ENCODE measurements at places on chromosomes 13 and 19.

- H3K4me3 ChIP-seq, result no peak overlapping the region
- H3K36me3 ChIP-seq, result no peaks in the 10 kb centered on the region
- H3K27ac ChIP-seq, result no peak overlapping the region
- DNase-seq, result no peak
These were observed 5.6 kb upstream of the TEX29 start for GRCh38 chr13:111314852-111315251.

- no peaks in the 10 kb centered on the region for H3K36me3 ChIP-seq
- peaks cover 16% of the 10 kb centered on the region for H3K27me3 ChIP-seq
- no peak for DNase-seq
- no peak overlapping the region for H3K27ac ChIP-seq
- no peak overlapping the region for H3K4me3 ChIP-seq
These were observed 3.8 kb upstream of the TM6SF2 start for GRCh38 chr19:19276851-19277250.

GRCh38 chr13:73622381-73622780 lies 511.8 kb downstream of the KLF12 start:
- H3K36me3 ChIP-seq, result no peaks in the 10 kb centered on the region
- DNase-seq, result no peak
- no peak overlapping the region for H3K4me3 ChIP-seq
- no peaks in the 10 kb centered on the region for H3K27me3 ChIP-seq
- no peaks in the 10 kb centered on the region for H3K4me1 ChIP-seq
- H3K27ac ChIP-seq, result no peak overlapping the region

DNA sequence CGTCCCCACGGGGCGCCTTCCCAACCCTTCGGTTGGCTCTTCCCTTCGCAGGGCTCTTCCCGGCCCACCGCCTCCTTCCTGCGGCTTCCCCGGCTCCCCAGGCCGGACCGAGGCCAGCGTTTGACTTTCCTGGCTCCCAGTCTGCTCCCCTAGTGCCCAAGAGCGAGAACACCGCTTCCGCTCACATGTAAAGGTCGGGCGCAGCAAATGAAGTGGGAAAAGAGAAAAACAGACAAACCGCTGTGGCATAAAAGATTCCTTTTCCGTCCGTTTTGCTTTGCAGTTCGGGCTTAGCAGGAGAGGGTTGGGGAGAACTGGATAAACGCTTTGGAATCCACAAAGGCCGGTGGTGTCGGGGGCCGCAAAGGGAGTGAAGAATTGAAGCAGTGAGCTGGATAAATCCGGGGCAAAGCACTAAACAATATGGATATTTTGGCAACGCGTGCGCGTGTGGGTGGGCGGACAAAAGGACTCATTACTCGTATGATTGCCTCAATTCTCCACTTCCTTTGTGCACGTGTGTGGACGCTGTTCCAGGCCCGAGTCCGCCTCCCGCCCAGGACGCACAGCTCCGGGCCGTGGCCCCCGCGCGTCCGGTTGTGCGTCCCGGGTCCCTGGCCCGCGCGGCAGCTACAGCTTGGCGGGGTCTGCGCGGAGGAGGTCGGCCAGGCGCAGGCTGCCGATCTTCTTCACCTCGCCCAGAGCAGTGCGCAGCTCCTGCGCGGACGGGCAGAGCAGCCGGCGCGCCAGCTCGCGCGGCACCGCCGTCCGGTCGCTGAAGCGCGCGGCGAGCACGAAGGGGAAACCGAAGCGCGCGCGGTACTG lies 8.6 kb upstream of the CDX2 start:
- no peaks in the 10 kb centered on the region for H3K36me3 ChIP-seq
- DNase-seq, result no peak
- peaks cover 92% of the 10 kb centered on the region for H3K27me3 ChIP-seq
- peak overlapping the region; percentile 61 for H3K4me3 ChIP-seq
- H3K27ac ChIP-seq, result peak overlapping the region; percentile 84

DNA sequence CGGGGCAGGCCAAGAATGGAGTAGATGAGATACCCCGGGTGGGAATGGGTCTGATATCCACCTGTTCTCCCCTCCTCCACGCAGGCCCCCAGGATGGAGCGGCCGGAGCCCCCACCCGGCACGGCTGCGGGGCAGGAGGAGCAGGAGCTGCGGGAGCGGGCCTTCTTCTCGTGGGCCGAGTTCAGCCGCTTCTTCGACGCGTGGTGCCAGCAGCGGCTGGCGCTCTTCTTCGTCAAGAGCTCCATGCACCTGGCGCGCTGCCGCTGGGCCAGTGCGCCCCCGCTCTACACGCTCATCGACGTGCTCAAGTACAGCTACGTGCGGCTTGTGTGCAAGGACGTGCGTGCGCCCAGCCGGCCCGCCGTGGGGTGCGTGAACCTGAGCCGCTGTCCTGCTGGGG lies 1.2 kb downstream of the ZSWIM9 start:
- H3K4me3 ChIP-seq, result no peak overlapping the region
- no peak overlapping the region for H3K27ac ChIP-seq
- H3K4me1 ChIP-seq, result peaks cover 17% of the 10 kb centered on the region
- H3K36me3 ChIP-seq, result no peaks in the 10 kb centered on the region
- no peak for DNase-seq
- H3K27me3 ChIP-seq, result no peaks in the 10 kb centered on the region

DNA sequence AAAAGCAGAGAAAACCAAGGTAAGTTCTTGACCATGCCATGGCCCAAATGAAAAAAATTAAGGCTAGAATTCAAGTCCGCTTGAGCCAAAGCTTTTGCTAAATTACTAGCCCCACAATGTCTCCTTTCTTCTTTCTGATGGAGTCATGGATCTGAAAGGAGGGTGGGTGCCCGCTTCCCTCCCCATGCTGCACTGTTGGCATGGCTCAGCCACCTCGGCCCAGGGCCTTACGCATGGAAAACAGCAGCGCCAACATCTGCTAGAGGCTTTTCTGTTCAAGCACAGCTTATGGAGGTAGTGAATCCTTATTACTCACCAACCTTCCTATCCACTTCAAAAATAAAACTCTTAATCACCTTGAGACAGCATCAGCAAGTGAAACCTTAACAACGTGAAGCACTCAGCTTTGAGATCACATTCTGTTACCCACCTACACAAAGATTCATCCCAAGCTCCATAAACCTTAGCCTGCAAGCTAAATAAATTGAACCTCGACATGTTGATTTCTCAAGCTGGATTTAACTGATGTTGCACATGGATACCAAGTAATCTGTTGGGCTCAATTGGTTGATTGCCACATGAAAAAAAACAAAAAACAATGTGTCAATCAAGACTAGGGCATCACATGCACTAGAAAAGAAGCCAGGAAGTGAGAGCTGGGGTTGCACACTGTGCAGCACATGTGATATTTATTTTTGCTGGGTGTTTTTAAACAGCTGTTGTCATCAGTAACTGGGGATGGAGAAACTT lies 43.4 kb downstream of the TPT1 start:
- H3K36me3 ChIP-seq, result no peaks in the 10 kb centered on the region
- H3K27me3 ChIP-seq, result peaks cover 16% of the 10 kb centered on the region

GRCh38 chr13:43785650-43786471 lies 911 bp downstream of the ENOX1 start:
- peak overlapping the region; percentile 83 for H3K27ac ChIP-seq
- H3K27me3 ChIP-seq, result peaks cover 41% of the 10 kb centered on the region
- H3K4me3 ChIP-seq, result peak overlapping the region; percentile 49
- peaks cover 29% of the 10 kb centered on the region for H3K4me1 ChIP-seq

DNA sequence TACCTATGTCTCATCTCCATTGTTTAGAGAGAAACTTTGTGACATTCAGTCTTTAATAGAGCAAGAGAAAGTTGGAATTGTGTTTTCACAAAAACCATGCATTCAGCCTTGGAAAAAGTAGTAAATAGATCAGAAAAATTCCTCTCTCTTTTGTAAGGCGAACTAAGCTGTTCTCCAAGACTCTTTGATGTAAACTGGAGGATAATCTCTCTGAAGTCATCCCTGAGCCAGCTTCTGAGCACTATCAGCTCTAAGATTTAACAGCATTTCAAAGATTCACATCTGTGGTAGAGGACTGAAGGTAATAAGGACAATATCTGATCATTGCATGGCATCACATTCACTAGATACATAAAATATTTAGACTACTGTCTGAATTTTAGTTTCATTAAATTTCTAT lies 904.6 kb upstream of the ATXN8OS start:
- H3K27ac ChIP-seq, result no peak overlapping the region
- no peak overlapping the region for H3K4me3 ChIP-seq
- no peaks in the 10 kb centered on the region for H3K4me1 ChIP-seq
- DNase-seq, result no peak
- no peaks in the 10 kb centered on the region for H3K36me3 ChIP-seq
- H3K27me3 ChIP-seq, result no peaks in the 10 kb centered on the region

GRCh38 chr13:49584771-49585182 lies 581 bp downstream of the RCBTB1 start:
- DNase-seq, result no peak
- H3K4me1 ChIP-seq, result peaks cover 20% of the 10 kb centered on the region
- peak overlapping the region; percentile 87 for H3K4me3 ChIP-seq
- no peaks in the 10 kb centered on the region for H3K27me3 ChIP-seq
- H3K27ac ChIP-seq, result peak overlapping the region; percentile 81
- no peaks in the 10 kb centered on the region for H3K36me3 ChIP-seq

- H3K27ac ChIP-seq, result no peak overlapping the region
- DNase-seq, result no peak
- H3K4me3 ChIP-seq, result no peak overlapping the region
These were observed 18.0 kb upstream of the IGFL4 start for GRCh38 chr19:46058778-46059177.

DNA sequence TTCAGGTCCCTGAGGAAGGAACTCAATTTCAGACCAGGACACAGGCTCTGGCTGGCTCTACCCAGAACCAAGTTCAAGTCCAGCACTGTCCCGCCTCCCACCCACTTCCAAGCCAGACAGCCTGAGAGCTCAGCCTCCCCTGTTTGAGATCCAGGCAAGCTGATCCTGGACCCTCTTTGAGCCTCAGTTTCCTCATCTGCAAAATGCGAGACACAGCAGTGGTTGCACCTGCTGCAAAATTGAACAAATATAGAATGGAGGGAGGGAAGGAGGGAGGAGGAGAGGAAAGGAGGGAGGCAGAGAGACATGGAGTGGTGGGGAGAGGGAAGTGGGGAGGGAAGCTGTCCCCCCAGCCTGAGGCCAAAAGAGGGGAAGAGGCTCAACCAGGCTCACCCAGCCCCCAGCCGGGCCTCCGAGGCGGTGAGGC lies 751 bp downstream of the TMEM221 start:
- peaks cover 8% of the 10 kb centered on the region for H3K4me1 ChIP-seq
- DNase-seq, result no peak
- H3K36me3 ChIP-seq, result no peaks in the 10 kb centered on the region
- peaks cover 12% of the 10 kb centered on the region for H3K27me3 ChIP-seq

GRCh38 chr19:44698492-44699201 lies at the start of gene CEACAM16:
TSS of gene CEACAM16 (plus strand) at chr19:44699151. CDS start at chr19:44701457, 2,306 bp downstream.
- no peak within 1 kb of the TSS for H3K27ac ChIP-seq
- DNase-seq, result peak; percentile 53
- H3K4me3 ChIP-seq, result no peak within 1 kb of the TSS

- no peak for DNase-seq
- H3K4me3 ChIP-seq, result no peak overlapping the region
- H3K36me3 ChIP-seq, result no peaks in the 10 kb centered on the region
These were observed 2.5 kb downstream of the ZNF430 start for GRCh38 chr19:21022996-21023395.

- DNase-seq, result peak; percentile 68
- peaks cover 10% of the 10 kb centered on the region for H3K36me3 ChIP-seq
- H3K4me1 ChIP-seq, result no peaks in the 10 kb centered on the region
- no peak overlapping the region for H3K4me3 ChIP-seq
- no peaks in the 10 kb centered on the region for H3K27me3 ChIP-seq
These were observed 11.8 kb upstream of the SHD start for GRCh38 chr19:4267101-4267900.

GRCh38 chr19:6590827-6591319 lies at the start of gene CD70:
TSS of gene CD70 (minus strand) at chr19:6591150. CDS start at chr19:6591002, 148 bp downstream.
- DNase-seq, result peak; percentile 29
- no peak within 1 kb of the TSS for H3K4me3 ChIP-seq
- no peak within 1 kb of the TSS for H3K27ac ChIP-seq
- peaks cover 96% of the 10 kb centered on the region for H3K27me3 ChIP-seq

DNA sequence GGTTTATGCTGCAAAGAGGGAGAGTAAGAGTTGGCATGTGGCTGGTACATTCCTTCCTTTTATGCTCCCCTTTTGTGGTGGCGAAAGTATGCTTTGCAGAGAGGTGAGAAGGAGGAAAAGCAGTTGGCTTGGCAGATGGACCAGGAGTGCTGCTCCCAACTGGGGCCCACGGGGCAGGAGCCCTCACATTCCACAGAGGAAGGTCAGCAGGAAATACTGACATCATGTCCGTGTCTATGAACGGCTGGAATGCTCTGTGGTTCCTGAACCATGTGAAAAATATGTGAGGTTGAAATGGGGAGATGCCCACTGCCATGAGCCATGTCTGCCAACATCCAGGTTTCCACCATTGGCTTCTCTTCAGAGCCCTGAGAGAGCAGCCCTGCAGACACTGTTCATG lies 33.3 kb upstream of the GAS6 start:
- no peaks in the 10 kb centered on the region for H3K36me3 ChIP-seq
- DNase-seq, result no peak
- peaks cover 14% of the 10 kb centered on the region for H3K27me3 ChIP-seq
- no peaks in the 10 kb centered on the region for H3K4me1 ChIP-seq
- no peak overlapping the region for H3K27ac ChIP-seq

DNA sequence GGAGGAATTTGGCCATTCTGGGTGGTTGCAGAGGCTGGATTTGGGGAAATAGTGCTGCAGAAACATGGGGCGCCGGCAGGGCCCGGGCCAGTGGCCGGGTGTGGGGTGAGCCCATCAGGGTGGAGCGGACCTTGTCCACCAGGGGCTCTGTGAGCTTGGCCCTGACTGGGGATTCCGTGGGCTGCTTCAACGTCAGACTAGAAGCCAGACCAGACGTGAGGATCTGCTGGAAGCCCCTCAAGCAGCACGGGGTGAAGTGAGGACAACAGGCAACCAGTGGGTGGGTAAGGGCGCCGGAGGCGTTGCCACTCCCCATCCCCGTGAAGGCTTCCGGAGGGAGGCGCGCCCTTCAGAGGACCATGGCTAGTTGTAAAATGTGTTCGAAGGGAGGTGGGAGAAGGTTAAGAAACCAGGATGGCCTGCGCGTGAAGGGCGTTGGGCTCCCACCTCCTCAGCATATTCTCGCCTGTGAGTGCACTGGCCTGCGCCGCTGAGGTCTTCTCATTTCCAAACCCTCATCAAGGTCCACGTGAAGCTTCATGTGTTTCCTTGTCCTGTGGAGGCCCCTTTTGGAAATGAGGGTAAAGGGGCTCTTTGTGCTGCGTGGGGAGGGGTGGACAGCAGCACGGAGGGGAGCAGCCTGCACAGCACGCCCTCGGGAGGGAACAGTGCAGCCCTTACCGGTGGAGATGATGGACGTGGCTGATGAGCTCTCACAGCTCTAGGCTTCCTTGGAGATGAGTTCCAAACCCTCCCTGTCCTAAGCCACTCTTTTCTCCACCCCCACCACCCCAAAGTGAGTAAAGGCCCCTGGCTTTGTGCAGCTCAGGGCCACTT lies 8.3 kb downstream of the TEX29 start:
- no peak overlapping the region for H3K27ac ChIP-seq
- no peaks in the 10 kb centered on the region for H3K36me3 ChIP-seq
- no peak overlapping the region for H3K4me3 ChIP-seq
- DNase-seq, result no peak
- H3K27me3 ChIP-seq, result no peaks in the 10 kb centered on the region
